Activated B cell treated with CpG ODN at 0.5 μM for 24 hours (primary cell): ENCODE measurements at places on chromosomes 1 and 21. TPM values are rescaled to one million over a fixed set of nuclear protein-coding genes. Genes with fewer than 3 reads are reported as not detected.

RNF2 gene
- 23.4 and 24.5 TPM in 2 replicates for total RNA-seq

DNA sequence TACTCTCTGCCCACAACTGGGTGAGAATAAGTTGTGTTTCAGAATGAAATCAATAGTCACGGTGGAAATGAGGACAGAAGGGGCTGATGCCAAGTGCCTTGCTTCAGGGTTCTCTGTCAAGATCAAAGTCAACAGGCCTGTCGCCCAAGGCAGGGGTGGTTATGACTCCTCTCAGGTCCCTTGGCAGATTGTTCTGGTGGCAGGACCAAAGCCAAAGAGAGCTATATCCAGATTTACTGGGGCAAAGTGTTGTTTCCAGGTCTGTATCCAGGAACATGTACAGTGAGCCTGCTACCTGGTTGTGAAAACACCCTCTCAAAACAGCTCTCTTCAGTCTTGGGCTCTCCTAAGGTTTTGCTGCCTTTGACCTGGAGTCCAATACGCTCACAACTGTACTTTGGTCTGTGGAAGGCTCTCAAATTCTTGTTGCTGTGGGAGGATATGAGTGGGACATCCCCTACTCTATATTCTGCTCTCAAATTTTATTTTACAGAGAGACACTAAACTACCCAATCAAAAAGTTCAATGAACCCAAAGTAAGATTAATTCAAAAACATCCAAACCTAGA lies 175.1 kb upstream of the ETV3 start:
- peaks cover 4% of the 10 kb centered on the region for H3K36me3 ChIP-seq
- H3K27ac ChIP-seq = no peak overlapping the region
- H3K27me3 ChIP-seq = peaks cover 33% of the 10 kb centered on the region
- no peak overlapping the region for H3K4me3 ChIP-seq
- DNase-seq = no peak

- DNase-seq = no peak
- H3K4me1 ChIP-seq = peaks cover 74% of the 10 kb centered on the region
- no peak overlapping the region for H3K4me3 ChIP-seq
- H3K27me3 ChIP-seq = no peaks in the 10 kb centered on the region
These were observed 53.3 kb downstream of the TEX35 start for GRCh38 chr1:178566187-178566586.

GRCh38 chr1:117030271-117030877 lies 28.8 kb downstream of the CD101 start:
- H3K27ac ChIP-seq = no peak overlapping the region
- no peak for DNase-seq
- H3K4me3 ChIP-seq = no peak overlapping the region
- H3K27me3 ChIP-seq = no peaks in the 10 kb centered on the region
- H3K4me1 ChIP-seq = no peaks in the 10 kb centered on the region

- H3K4me3 ChIP-seq = no peak overlapping the region
- H3K4me1 ChIP-seq = peaks cover 73% of the 10 kb centered on the region
- H3K27me3 ChIP-seq = no peaks in the 10 kb centered on the region
- peaks cover 32% of the 10 kb centered on the region for H3K36me3 ChIP-seq
- peak overlapping the region; percentile 65 for H3K27ac ChIP-seq
These were observed 70.6 kb downstream of the GATAD2B start for GRCh38 chr1:153852170-153852569.

DNA sequence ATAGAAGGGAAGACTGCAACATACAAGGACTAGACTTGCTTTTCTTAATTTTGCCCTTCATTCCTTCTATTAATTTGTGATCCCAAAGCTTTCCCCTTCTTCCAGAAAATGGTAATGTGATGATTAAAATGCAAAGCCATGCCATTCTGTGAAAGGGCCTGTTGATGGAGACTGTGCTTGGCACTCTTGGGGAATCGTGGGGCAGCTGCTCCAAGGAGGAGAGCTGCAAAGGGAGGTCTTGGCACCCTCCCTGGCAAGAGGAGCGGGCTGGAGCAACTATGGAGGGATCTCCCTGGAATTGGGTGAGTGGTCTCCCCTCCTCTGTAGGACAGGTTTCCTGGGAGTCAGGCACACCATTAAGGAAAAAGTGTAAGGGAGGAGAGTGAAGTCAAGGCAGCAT lies 16.6 kb downstream of the CACNA1S start:
- H3K27me3 ChIP-seq = peaks cover 3% of the 10 kb centered on the region
- H3K36me3 ChIP-seq = no peaks in the 10 kb centered on the region
- H3K27ac ChIP-seq = no peak overlapping the region

DNA sequence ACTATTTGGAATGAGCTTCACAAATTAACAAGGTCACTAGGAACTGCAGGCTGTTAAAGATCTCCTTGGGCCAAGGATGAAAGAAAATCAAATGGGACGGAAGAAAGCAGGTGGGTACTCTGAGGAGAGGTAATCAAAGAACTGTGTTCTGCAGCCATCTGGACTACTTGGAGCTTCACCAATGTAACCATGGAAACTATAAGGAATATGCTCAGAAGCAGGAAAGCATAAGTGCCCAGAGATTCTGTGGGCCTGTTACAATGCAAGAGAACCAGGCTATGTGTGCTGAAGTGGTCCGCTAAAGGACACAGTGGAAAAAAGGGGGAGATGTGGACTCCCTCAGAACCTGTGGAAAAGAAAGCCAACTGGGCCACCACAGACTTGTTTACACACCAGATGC lies 238.5 kb downstream of the PTGER3 start:
- no peaks in the 10 kb centered on the region for H3K27me3 ChIP-seq
- DNase-seq = no peak
- no peak overlapping the region for H3K27ac ChIP-seq
- no peaks in the 10 kb centered on the region for H3K4me1 ChIP-seq
